Activated CD4-positive, alpha-beta T cell treated with anti-CD3 and anti-CD28 coated beads, Interleukin-2, amount 50 U/mL, for 16 hours (primary cell): ENCODE measurements at places on chromosomes 1 and 21.

DNA sequence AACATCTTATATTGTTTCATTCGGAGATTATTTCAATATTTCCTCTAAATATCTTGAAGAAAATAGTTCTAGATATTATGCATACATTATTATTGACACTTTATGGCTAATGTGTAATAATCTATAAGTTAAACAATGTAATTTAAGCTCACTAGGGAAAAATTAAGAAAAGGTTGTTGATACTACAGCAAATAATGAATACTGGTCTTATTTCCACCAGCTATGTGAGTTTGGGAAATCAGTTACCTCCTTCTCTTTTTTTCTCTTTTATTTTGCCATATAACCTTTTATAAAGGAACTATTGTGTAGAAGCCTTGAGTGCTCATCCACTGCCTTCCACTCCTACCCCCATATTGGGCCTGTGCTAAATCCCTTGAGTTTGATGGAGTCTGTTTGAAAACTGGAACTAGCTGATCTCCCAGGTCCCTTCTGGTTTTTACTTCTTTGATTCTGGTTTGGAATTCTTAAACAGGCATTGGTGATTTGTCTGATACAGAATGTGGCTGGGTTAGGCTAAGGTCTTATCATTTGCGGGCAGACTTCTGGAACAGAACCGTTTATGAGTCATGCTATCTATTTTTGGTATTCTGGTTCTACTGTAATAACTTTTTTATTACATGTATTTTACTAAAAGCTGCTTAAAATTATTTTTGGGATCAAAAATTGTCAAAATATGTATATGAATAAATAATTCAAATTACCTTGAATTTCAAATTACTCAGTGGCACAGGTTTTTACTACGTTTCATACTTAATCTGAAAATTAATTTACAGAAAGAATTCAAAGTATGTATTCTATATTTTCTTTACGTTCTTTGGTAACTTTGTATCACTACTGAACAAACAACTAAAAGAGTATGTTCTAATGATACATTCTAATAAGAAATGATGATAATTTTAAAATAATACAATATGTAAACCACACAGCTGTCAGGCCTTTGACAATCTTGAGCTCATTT lies 5.0 kb upstream of the CDC14A start:
- DNase-seq = no peak

DNA sequence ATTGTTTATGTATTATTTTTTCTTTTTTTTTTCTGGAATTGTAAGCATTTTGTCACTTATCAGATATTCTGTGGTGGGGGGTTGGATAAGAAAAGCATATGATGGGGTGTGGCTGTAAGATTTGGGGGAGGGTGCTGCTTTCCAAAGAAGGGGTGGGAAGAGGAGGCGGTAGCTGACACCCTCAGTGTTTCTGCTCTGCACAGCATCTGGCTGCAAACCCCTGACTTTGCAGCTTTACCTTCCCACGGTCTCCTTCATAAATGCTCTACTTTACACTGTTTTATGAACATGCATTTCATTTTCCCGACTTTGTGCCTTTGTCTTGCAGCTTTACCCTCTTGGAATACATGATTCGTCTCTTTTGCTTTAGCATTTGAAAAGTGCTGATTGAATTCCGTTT lies 7.6 kb downstream of the FMN2 start:
- no peak for DNase-seq

DNA sequence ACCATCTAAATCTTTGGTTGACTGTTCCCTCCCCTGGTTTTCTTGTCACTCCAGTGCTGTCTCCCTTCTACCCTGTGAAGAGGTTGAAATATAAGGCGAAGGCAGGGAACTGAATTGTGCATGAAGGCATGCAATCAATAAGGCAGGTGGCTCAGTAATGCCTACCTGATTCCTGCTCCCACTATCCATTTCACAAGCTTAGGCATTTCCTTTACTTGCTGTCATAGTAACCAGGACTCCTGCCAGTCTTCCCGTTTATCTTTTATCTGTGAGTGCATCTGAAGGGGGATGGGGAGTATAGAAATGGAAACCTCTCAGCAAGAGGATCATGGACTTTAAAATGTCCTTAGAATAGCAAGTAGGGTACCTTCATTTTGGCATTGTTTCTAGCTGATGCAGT lies 40.5 kb downstream of the MRPS6 start:
- DNase-seq = no peak

GRCh38 chr1:9331558-9332346 lies 39.1 kb downstream of the SPSB1 start:
- DNase-seq = no peak

DNA sequence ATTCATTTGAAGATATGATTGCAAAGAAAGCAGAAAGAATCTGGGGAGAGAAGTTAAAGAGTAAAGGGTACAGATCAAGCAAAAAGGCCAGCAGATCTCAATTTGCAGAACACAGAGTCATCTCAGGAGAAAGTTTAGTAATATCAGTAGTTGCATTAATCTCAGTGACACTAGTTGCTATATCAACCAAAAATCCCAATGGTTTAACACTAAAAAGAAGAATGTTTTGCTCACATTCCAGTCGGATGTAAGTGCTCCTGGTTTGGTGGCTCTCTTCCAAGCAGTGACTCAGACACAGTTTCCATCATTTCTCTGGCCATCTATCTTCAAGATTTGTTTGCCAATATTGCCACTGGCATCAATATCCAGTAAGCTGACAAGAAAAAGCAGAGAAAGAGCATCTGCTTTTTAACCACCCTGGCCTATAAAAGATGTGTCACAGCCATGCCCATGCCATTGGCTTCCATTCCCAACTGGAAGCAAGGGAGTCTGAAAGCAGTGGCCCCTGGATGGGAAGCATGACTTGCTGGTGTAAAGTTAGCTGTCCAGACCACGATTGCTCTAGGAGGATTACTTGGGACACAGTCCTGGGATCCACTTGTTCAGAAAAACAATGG lies 45.5 kb upstream of the AIM2 start:
- DNase-seq = peak; percentile 76

- DNase-seq = no peak
These were observed 259.7 kb upstream of the VAMP3 start for GRCh38 chr1:7511381-7511780.

- DNase-seq = no peak
These were observed 42.3 kb downstream of the LRP8 start for GRCh38 chr1:53285546-53285945.
